Endothelial cell (in vitro differentiated cells): ENCODE measurements at places on chromosomes 1 and 21. TPM values are rescaled to one million over a fixed set of nuclear protein-coding genes. Genes with fewer than 3 reads are reported as not detected.

- H3K4me1 ChIP-seq, result peaks cover 42% of the 10 kb centered on the region
- peak overlapping the region; percentile 100 for H3K4me3 ChIP-seq
- H3K27ac ChIP-seq, result peak overlapping the region; percentile 98
- peaks cover 9% of the 10 kb centered on the region for H3K27me3 ChIP-seq
Measured at GRCh38 chr1:157137408-157138219, 581 bp downstream of the ETV3 start.

- no peaks in the 10 kb centered on the region for H3K27me3 ChIP-seq
- no peak overlapping the region for H3K27ac ChIP-seq
- no peak overlapping the region for H3K4me3 ChIP-seq
- H3K4me1 ChIP-seq, result peaks cover 2% of the 10 kb centered on the region
- no peak for DNase-seq
Measured at GRCh38 chr1:155529109-155529508, 33.5 kb downstream of the ASH1L start.

ZNF683 gene
- total RNA-seq, result not detected

GRCh38 chr1:201085902-201086735, 26.1 kb downstream of the CACNA1S start:
- no peak overlapping the region for H3K4me3 ChIP-seq
- peaks cover 34% of the 10 kb centered on the region for H3K4me1 ChIP-seq
- no peak overlapping the region for H3K27ac ChIP-seq
- H3K27me3 ChIP-seq, result peaks cover 3% of the 10 kb centered on the region
- peak; percentile 55 for DNase-seq

CELA2B gene
- total RNA-seq, result not detected

DNA sequence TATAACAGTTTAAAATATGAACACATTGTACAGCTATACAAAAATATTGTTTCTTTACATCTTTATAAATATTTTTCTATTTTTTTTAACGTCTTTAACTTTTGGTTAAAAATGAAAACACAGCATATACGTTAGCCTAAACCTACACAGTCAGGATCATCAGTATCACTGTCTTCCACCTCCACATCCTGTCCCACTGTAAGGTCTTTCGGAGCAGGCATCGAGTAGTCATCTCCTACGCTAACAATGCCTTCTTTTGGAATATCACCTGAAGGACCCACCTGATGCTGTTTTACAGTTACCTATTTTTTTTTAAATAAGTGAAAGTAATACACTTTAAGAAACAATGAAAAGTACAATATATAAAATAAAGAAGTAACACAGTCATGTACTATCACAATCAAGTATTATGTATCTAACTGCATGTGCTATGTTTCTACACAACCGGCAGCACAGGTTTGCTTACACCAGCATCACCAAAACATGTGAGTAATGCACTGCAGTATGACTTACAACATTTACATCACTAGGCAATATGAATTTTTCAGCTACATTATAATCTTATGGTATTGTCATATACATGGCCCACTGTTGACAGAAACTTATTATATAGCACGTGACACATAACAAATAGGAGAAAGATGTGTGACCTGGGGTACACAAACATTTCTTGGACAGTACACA, 254.4 kb downstream of the AKT3 start:
- no peaks in the 10 kb centered on the region for H3K27me3 ChIP-seq
- H3K4me1 ChIP-seq, result no peaks in the 10 kb centered on the region
- H3K4me3 ChIP-seq, result no peak overlapping the region
- no peak overlapping the region for H3K27ac ChIP-seq
- DNase-seq, result no peak

WARS2 gene
- 11.2 TPM for total RNA-seq

MX2 gene
- total RNA-seq, result 5.4 TPM

SAMD13 gene
- total RNA-seq, result 1.8 TPM

TDRD10 gene
- 27.8 TPM for total RNA-seq

GRCh38 chr1:175503538-175503937, 239.9 kb downstream of the TNR start:
- no peak overlapping the region for H3K27ac ChIP-seq
- no peaks in the 10 kb centered on the region for H3K36me3 ChIP-seq
- H3K4me1 ChIP-seq, result peaks cover 37% of the 10 kb centered on the region
- DNase-seq, result no peak
- H3K27me3 ChIP-seq, result peaks cover 5% of the 10 kb centered on the region

- peak within 1 kb of the TSS; percentile 97 for H3K4me3 ChIP-seq
- peak within 1 kb of the TSS; percentile 77 for H3K27ac ChIP-seq
- peak; percentile 43 for DNase-seq
Measured at GRCh38 chr1:155002464-155003226, at the start of gene ZBTB7B. TSS of gene ZBTB7B (plus strand) at chr1:155002802. CDS start at chr1:155014661, 11,859 bp downstream.

AIM2 gene
- total RNA-seq, result 29.2 TPM

LCA5L gene
- total RNA-seq, result 0.59 TPM

- H3K27ac ChIP-seq, result peak within 1 kb of the TSS; percentile 78
- peaks cover 8% of the 10 kb centered on the region for H3K4me1 ChIP-seq
- no peaks in the 10 kb centered on the region for H3K36me3 ChIP-seq
- H3K4me3 ChIP-seq, result peak within 1 kb of the TSS; percentile 92
Measured at GRCh38 chr1:53889304-53890298, at the start of gene YIPF1. TSS of gene YIPF1 (minus strand) at chr1:53889797. CDS start at chr1:53888937, 860 bp downstream.

- H3K4me3 ChIP-seq, result no peak overlapping the region
- no peak overlapping the region for H3K27ac ChIP-seq
- H3K4me1 ChIP-seq, result no peaks in the 10 kb centered on the region
- DNase-seq, result no peak
Measured at GRCh38 chr1:108505763-108506070, 54.2 kb upstream of the EEIG2 start.

GRCh38 chr1:152071123-152071522, 17.7 kb downstream of the TCHHL1 start:
- H3K4me3 ChIP-seq, result no peak overlapping the region
- H3K27ac ChIP-seq, result no peak overlapping the region
- no peak for DNase-seq
- H3K36me3 ChIP-seq, result no peaks in the 10 kb centered on the region
- peaks cover 11% of the 10 kb centered on the region for H3K4me1 ChIP-seq

S100A5 gene
- not detected for total RNA-seq

- no peak overlapping the region for H3K27ac ChIP-seq
- no peak overlapping the region for H3K4me3 ChIP-seq
- no peaks in the 10 kb centered on the region for H3K4me1 ChIP-seq
- no peak for DNase-seq
Measured at GRCh38 chr1:54798769-54799641, 2.1 kb downstream of the TTC22 start.

FCRL2 gene
- not detected for total RNA-seq

DNA sequence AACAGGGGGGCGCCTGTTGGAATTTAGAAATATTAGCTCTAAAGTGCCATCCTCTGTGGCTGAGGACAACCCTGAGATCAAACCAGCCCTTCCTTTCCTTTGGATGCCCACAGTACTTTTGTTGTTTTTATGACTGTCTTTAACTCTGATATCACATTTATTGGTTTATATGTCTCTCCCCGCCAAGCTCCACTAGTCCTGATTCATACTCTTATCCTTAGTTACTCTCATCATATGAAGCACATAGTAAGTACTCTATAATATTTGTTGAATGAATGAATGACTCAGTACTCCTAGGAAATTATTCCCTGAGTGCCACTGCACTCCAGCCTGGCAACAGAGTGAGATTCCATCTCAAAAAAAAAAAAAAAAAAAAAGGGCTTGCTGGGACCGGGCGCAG, 22.6 kb upstream of the NRDC start:
- H3K27ac ChIP-seq, result no peak overlapping the region
- no peaks in the 10 kb centered on the region for H3K27me3 ChIP-seq
- peaks cover 3% of the 10 kb centered on the region for H3K36me3 ChIP-seq
- DNase-seq, result no peak
- peaks cover 15% of the 10 kb centered on the region for H3K4me1 ChIP-seq
- H3K4me3 ChIP-seq, result no peak overlapping the region

DNA sequence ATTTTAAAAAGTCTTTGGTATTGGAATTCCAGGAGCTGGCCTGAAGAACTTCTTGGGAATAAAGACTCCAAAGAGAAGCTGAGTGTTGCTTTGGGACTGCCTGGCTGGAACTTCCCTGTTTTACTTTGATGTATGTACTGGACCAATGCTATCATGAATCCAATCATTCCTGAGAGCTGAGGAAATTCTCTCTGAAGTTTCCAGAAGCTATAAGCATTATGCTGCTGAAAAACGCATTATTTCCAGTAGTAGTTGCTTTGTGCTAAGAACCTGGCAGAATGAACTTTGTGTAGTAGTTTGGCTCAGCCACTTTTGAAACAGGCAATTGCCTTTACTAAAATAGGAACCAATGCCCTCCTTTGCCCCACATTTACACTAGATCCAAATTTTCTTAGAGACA, 260.7 kb downstream of the HLX start:
- H3K36me3 ChIP-seq, result no peaks in the 10 kb centered on the region
- H3K4me3 ChIP-seq, result no peak overlapping the region
- no peaks in the 10 kb centered on the region for H3K27me3 ChIP-seq
- DNase-seq, result no peak
- no peak overlapping the region for H3K27ac ChIP-seq

GRCh38 chr1:189563784-189564183, 913.9 kb downstream of the BRINP3 start:
- H3K4me3 ChIP-seq, result no peak overlapping the region
- no peak overlapping the region for H3K27ac ChIP-seq
- no peak for DNase-seq
- H3K4me1 ChIP-seq, result no peaks in the 10 kb centered on the region

GRCh38 chr21:30582870-30583269, 7.3 kb downstream of the KRTAP22-2 start:
- no peaks in the 10 kb centered on the region for H3K36me3 ChIP-seq
- peaks cover 8% of the 10 kb centered on the region for H3K4me1 ChIP-seq
- H3K27ac ChIP-seq, result no peak overlapping the region
- no peak overlapping the region for H3K4me3 ChIP-seq
- no peak for DNase-seq

GRCh38 chr1:48333316-48333715, 110.8 kb downstream of the SLC5A9 start:
- DNase-seq, result no peak
- no peaks in the 10 kb centered on the region for H3K4me1 ChIP-seq
- H3K27ac ChIP-seq, result no peak overlapping the region
- H3K4me3 ChIP-seq, result peak overlapping the region; percentile 50

GRCh38 chr21:35648512-35648911, 411.8 kb downstream of the SETD4 start:
- DNase-seq, result no peak
- peaks cover 2% of the 10 kb centered on the region for H3K27me3 ChIP-seq
- no peak overlapping the region for H3K4me3 ChIP-seq
- no peaks in the 10 kb centered on the region for H3K36me3 ChIP-seq

MCOLN2 gene
- 0.64 TPM for total RNA-seq

- peaks cover 7% of the 10 kb centered on the region for H3K36me3 ChIP-seq
- peaks cover 71% of the 10 kb centered on the region for H3K4me1 ChIP-seq
- H3K27ac ChIP-seq, result no peak overlapping the region
- H3K27me3 ChIP-seq, result peaks cover 15% of the 10 kb centered on the region
- peak overlapping the region; percentile 90 for H3K4me3 ChIP-seq
- DNase-seq, result no peak
Measured at GRCh38 chr1:154867064-154867825, 2.8 kb downstream of the KCNN3 start.

DNA sequence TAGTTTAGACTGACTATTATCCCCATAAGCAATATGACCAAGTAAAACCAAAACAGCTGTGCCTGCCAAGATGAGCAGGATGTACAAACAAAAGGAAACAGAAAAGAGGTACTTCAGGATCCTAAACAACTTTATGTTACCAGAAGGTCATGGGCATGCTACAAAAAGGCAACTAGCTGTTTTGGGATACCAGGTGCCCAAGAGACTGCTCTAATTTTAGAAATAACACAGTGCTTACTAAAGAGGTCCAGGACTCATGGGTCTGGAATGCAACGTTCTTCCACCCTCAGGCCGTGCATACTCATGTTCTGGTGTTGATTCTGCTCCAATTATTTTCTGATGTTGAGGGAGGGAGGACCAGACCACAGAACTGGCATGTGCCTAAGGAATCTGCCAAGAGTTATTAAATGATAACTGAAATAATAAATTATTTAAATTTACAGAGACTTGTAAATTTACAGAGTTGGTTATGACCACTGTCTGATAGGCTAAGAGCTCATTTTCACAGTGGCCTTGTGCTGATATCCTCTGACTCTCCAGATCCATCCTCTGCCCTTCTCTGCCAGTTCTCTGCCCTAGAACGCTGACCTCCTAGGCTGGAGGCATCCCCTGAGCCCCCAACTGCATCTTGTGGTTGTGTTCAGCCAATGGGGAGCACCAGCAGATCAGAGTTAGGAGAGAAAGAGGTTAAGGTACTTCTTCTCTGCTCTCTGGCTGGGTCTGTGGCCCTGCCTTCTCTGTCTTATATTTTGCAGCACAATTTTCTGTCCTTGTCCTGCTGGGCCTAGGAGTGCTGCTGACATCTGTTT, 37.7 kb upstream of the BCL10 start:
- peaks cover 10% of the 10 kb centered on the region for H3K4me1 ChIP-seq
- no peak overlapping the region for H3K27ac ChIP-seq
- peaks cover 2% of the 10 kb centered on the region for H3K27me3 ChIP-seq
- DNase-seq, result no peak

- no peak for DNase-seq
- H3K4me1 ChIP-seq, result peaks cover 3% of the 10 kb centered on the region
- no peak overlapping the region for H3K4me3 ChIP-seq
- H3K27me3 ChIP-seq, result peaks cover under 1% of the 10 kb centered on the region
- H3K36me3 ChIP-seq, result no peaks in the 10 kb centered on the region
Measured at GRCh38 chr21:32934829-32935228, 90.9 kb upstream of the OLIG2 start.

CLCA1 gene
- not detected for total RNA-seq

DNA sequence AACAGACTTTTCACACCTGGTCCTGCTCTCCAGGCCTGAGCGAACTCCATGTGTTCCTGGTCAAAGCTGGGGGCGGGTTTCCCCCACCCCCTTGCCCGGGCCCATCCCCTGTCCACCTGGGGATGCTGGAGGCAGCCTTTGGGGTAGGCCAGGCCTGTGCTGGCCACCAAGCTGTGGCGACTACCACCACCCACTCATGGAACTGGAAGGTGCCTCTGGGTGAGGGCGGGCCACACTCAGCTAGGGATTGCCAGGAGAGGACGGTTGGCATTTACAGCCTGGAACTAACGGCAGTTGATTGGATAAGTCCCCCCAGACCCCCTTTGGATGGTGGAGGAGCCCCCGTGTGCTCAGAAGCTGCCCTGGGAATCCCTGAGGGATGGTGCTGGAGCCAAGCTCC, 7.9 kb downstream of the S100B start:
- H3K4me3 ChIP-seq, result no peak overlapping the region
- H3K27me3 ChIP-seq, result peaks cover 15% of the 10 kb centered on the region
- peaks cover 25% of the 10 kb centered on the region for H3K36me3 ChIP-seq
- DNase-seq, result no peak
- H3K27ac ChIP-seq, result no peak overlapping the region
- peaks cover 16% of the 10 kb centered on the region for H3K4me1 ChIP-seq

SNX7 gene
- total RNA-seq, result 46.0 TPM

CADM3 gene
- 4.0 TPM for total RNA-seq

- DNase-seq, result no peak
- H3K27ac ChIP-seq, result no peak overlapping the region
- H3K4me3 ChIP-seq, result no peak overlapping the region
- peaks cover 28% of the 10 kb centered on the region for H3K4me1 ChIP-seq
Measured at GRCh38 chr1:110243574-110243973, 33.5 kb downstream of the KCNC4 start.

GRCh38 chr1:112852276-112852675, 103.7 kb downstream of the SLC16A1 start:
- H3K36me3 ChIP-seq, result no peaks in the 10 kb centered on the region
- H3K4me3 ChIP-seq, result no peak overlapping the region
- no peak for DNase-seq
- peaks cover 3% of the 10 kb centered on the region for H3K4me1 ChIP-seq
- peaks cover 7% of the 10 kb centered on the region for H3K27me3 ChIP-seq
- no peak overlapping the region for H3K27ac ChIP-seq

GRCh38 chr21:16418642-16419041, 688.9 kb downstream of the USP25 start:
- DNase-seq, result no peak
- H3K4me3 ChIP-seq, result no peak overlapping the region
- H3K4me1 ChIP-seq, result peaks cover 7% of the 10 kb centered on the region
- H3K36me3 ChIP-seq, result no peaks in the 10 kb centered on the region
